Stimulated activated CD4-positive, alpha-beta T cell treated with anti-CD3 and anti-CD28 coated beads, Interleukin-1b, Interleukin-23, amount 100 ng/mL, for 4 hours (primary cell): ENCODE measurements at places on chromosomes 7 and 10.

DNA sequence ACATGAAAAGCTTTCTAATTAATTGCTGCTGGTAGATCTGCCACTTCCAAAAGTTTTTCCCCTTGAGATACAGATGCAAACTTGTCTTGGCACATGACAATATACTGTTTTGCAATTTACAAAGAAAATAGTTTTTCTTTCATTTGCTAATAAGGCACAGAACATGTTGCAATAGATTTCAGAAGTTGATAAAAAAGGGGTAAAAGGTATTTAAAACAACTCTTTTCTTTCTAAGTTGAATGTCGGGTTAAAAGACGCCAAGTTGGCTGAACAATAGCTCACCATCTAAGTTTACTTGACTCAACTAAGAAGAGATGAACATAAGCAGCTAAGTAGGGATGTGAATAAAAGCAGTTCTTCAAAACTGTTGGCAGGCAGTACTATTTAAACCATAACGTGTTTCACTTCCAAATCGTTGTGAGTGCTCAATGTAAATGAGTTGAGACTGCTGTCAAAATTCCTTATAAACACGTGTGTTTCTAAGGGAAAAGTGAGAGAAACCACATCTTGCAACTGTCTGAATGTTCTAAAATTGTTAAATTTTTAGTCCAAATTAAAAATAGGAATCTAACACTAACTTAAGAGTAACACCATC is 14.5 kb upstream of the THSD7A start:
- DNase-seq, result no peak

GRCh38 chr7:27189997-27190748 is 5.1 kb upstream of the HOXA11 start:
- DNase-seq, result no peak

DNA sequence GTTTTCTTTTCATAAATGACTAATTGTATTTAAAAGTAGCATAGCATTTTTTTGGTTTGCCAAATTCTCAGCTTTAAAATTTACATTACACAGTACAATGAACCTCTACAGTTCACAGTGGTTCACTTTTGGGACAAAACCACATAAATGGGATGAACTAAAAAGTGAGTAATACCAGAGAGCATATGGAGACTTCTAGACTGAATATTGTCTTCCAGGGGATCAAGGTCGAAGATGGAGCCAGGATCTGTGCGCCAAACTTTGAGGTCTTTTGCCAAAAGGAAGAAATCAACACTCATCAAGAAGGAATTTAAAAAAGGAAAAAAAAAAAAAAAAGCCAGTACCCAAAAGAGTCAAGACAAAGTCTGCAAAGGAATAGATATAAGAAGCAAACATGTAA is 87.5 kb downstream of the NEBL start:
- no peak for DNase-seq

GRCh38 chr7:78690174-78690573 is 763.3 kb downstream of the MAGI2 start:
- no peak for DNase-seq
